ENCODE measurements at places on chromosomes 4 and X.
A peak's percentile ranks its signal among the peaks of the same experiment; 100 is the strongest.

DNA sequence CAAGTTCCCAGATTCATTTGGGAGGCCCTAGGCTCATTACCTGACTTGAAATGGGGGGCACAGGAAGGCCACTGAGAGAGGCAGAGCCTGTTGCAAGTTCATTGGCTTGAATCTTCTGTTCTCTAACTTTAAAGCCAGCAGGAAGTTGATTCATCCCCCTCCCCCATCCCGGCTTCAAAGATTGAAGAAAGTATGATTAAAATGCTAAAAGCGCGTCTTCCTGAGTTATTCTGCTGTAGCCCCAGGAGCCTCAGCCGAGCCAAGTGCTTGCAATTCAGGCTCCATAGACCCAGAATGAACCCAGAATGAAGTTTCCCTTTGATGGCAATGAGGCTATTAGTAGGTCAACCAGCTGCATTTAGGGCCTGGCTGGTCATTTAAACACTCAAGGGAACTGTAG, 14.7 kb downstream of the CHST7 start:
- DNase-seq: peak; percentile 82

- no peak for DNase-seq
Observed at GRCh38 chr4:47068986-47069385, 37.6 kb downstream of the GABRB1 start.

- peak; percentile 25 for DNase-seq
Observed at GRCh38 chr4:183130328-183131155, 31.5 kb downstream of the WWC2 start.

GRCh38 chr4:5956285-5957021, 61.8 kb downstream of the C4orf50 start:
- DNase-seq: no peak

DNA sequence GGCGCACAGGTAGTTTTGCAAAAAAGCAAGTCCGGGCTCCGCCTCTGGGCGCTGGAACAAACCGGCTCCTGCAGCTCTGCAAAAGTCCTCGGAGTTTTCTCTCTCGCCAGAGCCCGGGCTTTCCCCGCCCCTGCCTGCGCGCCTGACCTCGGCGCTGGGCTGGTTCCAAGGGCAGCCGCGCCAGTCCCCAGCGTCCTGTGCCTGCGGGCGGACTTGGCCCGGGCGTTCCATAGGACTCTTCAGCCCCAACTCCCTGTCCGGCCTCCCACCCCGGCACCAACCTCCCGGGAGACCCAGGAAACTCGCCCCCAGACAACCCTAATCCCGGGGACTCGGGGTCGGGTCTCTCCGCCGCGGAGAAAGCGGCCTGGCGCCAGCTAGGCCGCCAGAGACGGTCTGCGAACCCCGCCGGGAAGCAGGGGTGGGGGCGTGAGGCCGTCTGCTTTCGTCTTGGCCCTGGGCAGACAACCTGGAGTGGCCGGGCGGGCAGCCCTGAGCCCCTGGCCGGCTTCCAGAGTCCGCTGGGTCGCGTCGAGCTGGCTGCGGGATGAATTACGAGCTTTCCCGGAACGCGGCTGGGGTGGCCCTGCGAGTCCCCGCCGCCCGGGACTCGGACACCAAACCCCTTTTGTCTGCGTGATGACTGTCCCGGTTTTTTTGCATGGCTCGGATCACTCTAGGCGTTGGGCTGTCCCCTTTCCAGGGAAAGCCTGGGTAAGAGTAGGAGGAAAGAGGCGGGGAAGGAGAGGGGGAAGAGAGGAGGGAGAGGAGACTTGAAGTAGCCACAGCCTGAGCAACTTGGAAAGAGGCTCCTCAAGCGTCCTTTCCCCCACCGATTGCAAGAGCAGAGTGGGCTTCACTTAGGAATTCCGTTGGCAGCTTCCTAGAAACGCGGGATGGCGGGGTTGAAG, 916 bp downstream of the MXRA5 start:
- peak; percentile 52 for DNase-seq

- peak; percentile 20 for DNase-seq
Observed at GRCh38 chr4:156545003-156545785, 426.4 kb downstream of the PDGFC start.

DNA sequence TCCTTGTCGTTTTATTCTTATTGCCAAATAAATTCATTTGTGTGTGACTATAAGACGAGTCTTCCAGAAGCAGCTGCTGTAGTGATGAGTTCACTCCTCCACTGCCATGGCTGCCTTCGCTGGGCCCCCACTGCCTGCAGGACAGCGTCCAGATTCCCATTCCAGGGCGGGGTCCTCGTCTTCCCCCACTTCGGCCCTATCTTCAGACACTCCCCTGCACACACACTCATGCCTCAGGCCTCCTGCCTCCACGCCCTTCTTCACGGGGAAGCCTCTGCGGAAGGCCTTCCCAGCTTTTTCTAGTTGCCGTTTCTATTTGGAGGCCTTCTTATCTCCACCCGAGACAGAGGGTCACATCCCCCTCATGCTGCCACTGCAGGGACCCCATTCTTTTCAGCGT, 80.4 kb downstream of the SHROOM2 start:
- no peak for DNase-seq

GRCh38 chr4:16692961-16693506, 205.4 kb downstream of the LDB2 start:
- DNase-seq: peak; percentile 23

GRCh38 chrX:10102046-10102704, 54.6 kb upstream of the CLCN4 start:
- no peak for DNase-seq

DNA sequence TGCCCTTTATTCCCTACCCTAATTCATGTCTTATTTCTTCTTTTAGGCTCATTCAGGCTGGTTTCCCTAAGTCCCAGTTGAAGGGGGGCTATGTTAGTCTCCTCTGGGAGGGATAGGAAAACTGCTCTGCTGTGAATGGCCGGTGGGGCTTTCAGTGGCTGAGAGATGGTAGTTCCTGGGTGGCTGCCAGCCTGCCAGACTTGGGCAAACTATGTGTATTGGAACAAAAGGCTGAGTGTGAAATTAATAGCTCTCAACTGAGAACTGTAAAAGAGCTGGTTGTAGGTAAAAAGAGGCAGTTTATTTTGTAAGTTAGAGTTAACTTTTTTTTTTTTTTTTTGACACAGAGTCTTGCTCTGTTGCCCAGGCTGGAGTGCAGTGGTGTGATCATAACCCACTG, 28.8 kb downstream of the ARHGAP10 start:
- no peak for DNase-seq

DNA sequence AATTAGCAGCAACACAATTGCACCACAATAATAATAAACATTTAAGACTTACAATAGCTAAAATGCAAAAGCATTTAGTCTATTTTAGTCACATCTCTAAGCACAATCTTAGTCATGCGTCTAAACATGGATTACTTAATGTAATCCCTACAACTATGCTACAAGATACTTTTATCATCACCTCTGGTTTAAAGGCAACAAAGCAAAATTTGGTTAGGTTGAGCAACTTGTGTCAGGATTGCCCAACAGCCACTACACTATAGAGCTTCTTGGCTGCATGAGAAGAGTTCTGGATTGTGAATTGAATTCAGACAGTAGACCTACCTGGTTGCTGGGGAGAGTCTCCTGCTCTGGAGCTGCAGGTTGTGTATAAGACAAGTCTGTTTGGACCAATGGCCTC, 146.5 kb upstream of the PUDP start:
- DNase-seq: peak; percentile 41

- no peak for DNase-seq
Observed at GRCh38 chr4:134426821-134427220, 225.2 kb upstream of the PABPC4L start.

- no peak for DNase-seq
Observed at GRCh38 chr4:161247831-161248230, 916.0 kb downstream of the FSTL5 start.

- peak; percentile 22 for DNase-seq
Observed at GRCh38 chr4:73021634-73022033, 47.9 kb downstream of the COX18 start.

DNA sequence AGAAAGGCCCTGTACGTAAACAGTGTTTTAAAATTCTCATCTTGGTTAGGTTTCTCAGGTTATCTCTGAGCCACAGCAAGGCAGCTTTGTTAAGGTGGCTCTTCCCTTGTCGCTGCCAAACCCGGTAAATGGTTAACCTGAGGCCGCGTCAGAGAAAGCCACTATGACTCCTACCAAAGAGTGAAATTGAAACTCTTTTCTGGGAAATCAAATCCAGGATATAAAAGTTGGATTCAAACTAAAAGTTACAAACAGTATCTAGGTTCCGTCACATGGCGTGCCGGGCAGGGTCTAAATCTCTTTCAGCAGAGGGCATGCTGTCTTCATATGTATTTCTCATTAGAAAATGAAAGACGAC, 433 bp downstream of the MMAA start:
- DNase-seq: peak; percentile 48

DNA sequence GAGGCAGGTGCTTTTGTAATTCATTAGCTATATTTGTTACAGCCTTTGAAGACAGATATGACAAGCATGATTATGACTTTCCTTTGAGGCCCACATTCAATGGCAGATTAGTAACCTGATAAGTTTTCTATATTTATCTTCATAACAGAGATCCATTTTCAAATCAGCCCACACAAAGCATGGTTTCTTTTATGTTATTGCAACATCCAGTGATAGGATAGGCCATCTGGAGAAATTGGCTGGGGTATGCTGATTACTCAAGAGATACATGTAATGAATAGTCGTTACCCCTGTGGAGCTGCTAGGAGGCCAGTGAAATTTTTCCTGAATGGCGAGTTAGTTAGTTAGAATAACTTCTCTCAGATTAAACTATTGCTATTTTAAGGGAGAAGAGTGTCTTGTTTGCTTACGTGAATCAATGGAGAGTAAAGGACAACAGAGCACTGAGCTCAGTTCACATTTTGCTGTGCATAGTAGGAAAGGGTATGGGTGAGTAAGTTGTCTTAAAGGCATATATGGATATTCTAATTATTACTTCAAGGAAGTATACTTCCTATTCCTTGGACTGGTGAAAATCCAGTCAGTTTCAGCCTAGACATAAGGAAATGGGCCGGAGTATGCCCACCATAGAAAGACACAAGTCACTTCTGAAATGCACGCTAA, 79.2 kb upstream of the DKK2 start:
- peak; percentile 28 for DNase-seq

DNA sequence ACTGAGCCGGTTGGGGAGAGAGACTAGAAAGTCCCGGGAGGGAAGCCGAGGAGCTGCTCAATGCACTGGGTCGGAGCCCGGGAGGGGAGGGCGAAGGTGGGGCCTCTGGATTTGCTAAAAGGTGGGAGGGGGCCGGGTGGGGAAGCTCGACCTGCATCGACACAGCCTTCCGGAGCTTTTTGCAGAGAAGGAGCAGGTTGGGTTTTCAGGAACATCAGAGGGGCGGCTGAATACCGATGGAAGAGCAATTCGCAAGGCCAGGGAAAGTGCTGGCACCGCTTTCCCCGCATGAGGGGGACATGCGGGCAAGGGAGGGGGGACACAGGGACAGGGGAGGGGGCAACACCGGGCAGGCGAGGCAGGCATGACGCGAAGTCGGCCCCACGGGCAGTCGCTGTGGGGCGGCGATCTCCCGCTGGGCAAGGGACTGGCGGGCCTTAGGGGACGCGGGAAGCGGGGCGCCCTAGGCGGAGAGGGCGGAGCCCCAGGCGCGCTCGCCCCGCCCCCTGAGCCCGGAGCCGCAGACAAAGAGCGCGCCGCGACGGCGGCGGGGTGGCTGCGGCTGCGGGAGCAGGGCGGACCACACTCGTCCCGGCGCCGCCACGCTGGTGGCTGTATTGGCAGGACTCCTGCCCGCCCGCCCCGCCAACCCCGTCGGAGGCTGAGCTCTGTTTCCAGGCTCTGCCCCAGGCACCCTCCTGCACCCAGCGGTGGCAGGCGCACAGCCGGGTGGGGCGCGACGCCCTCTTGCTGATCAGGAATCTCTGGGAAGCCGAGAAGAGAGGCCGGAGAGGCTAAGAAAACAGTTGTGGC, 11.6 kb downstream of the PDZD4 start:
- DNase-seq: peak; percentile 14

DNA sequence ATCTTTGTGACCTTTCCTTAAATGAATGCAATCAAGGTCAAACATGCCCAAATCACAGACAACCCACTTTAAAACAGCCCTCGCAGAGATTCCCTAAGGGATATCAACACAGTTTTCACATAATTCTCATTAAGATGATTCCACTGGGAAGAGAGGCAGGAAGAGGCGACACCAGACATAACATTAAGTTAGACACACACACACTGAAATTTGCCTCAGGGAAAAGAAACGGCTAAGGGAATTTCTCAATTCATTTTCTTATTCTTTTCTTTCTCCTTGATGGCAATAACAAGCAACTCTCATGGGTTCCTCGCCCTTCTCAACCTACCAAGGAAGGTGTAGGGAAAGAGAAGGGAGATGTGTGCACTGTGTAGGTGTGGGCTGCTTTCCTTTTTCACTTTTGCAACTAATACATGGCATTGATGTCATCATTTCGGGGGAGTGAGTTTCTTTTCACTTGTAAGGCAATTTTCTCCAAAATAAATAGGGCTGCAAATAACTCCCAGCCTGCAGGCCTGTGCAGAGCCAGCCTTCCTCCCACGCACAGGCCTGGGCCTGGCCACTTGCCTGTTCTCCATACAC, 41.4 kb downstream of the SOD3 start:
- DNase-seq: no peak

DNA sequence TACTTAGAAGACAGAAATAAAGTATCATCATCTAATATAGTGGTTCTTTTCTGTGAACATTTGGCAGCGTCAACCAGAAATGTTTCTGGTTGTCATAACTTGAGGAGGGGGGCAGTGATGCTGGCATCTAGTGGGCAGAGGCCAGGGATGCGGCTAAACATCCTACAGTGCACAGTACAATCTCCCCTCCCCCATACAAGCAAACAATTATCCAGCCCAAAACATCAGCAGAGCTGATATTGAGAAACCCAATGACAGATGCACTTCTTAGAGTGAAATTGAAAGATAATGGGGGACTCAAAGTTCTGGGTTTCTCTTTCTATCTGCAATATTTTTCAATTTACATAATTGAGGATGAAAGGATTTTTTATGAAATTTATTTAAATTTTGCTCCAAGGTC, 1.9 kb upstream of the EIF1AX start:
- no peak for DNase-seq

- no peak for DNase-seq
Observed at GRCh38 chr4:3792813-3793212, 26.6 kb downstream of the ADRA2C start.

DNA sequence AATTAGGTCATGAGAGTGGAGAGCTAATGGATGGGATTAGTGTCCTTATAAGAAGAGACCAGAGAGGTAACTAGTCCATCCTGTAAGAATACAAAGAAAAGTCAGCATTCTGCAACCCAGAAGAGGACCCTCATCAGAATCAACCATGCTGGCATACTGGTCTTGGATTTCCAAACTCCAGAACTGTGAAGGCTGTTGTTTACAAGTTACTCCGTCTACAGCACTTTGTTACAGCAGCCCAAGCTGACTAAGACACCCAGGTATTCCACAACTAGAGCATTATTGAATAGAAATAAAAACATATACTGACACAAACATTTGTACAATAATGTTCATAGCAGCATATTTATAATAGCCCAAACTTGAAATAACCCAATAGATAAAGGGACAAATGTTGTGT, 9.2 kb downstream of the TMEM156 start:
- no peak for DNase-seq

- no peak for DNase-seq
Observed at GRCh38 chr4:161256716-161257115, 907.1 kb downstream of the FSTL5 start.
